A549 treated with ZK216348 at 1 μM for 4 hours (cell line): ENCODE measurements at places on chromosomes 4 and X. TPM values are rescaled to one million over a fixed set of nuclear protein-coding genes. Genes with fewer than 3 reads are reported as not detected.

VEGFD gene
- 0.20 to 0.58 TPM (median 0.47 TPM) in 5 replicates for total RNA-seq

HSPA4L gene
- total RNA-seq = 7.1 to 9.3 TPM (median 7.7 TPM) in 5 replicates

HMGB2 gene
- 99.4 to 155 TPM (median 122 TPM) in 5 replicates for total RNA-seq

RASL11B gene
- total RNA-seq = 0.08 to 0.14 TPM (median 0.11 TPM) in 3 of 5 replicates, not detected in the others

MAGEB17 gene
- total RNA-seq = not detected in 5 replicates

SLC2A9 gene
- 0.20 to 0.73 TPM (median 0.39 TPM) in 5 replicates for total RNA-seq

CLGN gene
- 3.4 to 8.1 TPM (median 5.3 TPM) in 5 replicates for total RNA-seq

UCHL1 gene
- total RNA-seq = 924 to 983 TPM (median 929 TPM) in 5 replicates

XG gene
- total RNA-seq = not detected in 5 replicates

RHOXF2B gene
- not detected in 5 replicates for total RNA-seq

RNF150 gene
- total RNA-seq = 0.11 to 0.55 TPM (median 0.44 TPM) in 5 replicates
